Muscle of leg (tissue), 16 donors: ENCODE measurements at places on chromosomes 7 and 10. TPM values are rescaled to one million over a fixed set of nuclear protein-coding genes. Genes with fewer than 3 reads are reported as not detected.
A peak's percentile ranks its signal among the peaks of the same experiment; 100 is the strongest.

DNA sequence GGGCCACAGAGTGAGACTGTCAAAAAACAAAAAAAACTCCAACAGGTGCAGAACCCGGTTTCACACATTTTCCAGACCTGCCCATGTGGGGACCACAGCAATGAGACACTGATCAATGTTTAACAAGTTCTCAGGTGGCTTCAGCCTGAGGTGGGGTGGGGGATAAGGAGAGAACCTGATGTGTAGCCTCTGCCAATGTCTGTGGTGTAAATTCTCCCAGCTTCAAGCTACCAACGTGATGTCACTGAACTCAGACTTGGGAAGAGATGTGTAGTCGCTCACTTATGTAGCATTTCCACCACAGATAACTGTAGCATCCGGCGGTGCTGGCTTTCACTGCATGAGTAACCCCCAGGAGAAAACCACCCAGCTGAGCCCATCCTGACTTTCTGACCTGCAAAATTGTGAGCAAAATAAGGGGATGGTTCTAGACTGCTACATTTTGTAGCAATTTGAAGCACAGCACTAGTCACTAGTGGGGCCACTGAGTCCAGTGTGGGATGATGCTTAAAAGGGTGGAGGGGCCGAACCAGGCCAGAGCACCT lies 13.8 kb upstream of the TNRC18 start:
- DNase-seq: no peak

DNA sequence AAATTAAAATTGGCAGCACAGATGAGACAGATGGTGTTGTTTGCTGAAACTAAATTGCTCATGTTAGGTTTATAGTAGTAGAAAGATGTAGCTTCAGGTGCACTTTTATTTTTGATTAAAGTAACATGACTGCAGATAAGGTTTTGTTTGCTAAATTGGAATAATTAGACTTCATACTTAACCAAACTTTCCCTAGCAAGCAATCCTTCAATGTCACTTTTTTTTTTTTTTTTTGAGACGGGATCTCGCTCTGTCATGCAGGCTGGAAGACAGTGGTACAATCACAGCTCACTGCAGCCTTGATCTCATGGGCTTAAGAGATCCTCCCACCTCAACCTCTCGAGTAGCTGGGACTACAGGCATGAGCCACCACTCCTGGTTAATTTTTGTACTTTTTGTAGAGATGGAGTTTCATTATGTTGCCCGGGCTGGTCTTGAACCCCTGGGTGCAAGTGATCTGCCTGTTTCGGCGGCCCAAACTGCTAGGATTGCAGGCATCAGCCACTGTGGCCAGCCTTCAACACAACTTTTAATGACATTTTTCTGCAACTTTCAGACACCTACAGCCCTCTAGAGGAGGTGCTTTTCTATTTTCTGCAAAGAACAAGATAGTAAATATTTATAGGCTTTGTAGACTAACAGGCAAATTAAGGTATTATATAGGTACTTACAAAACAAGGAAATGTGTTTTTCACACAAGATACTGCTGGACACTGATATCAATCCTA lies 84.8 kb upstream of the CCNY start:
- DNase-seq: no peak

Gene POLR2J2
- total RNA-seq: 3.3 TPM

Gene ZNF680
- 14.1 TPM for total RNA-seq

GRCh38 chr10:623014-623413 lies 66.5 kb downstream of the DIP2C start:
- no peak for DNase-seq

DNA sequence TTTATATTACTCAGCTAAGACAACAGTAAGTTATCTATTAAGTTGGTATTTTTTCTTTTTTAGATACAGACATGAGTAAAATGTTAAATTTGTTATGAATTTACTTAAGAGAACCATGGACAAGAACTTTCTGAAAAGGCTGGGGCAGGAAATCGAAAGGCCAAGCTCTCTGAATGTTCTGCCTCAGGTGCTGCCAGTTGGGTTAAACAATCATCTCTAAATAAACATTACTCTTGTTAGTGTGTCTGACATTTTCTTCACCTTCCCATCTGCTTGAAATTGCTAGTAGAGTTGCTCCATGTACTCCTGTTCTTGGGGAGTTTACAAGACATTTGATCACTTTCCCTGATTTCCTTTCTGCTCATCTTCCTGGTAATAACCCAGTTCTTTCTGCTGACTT lies 87.5 kb downstream of the ANKRD7 start:
- no peak for DNase-seq

- DNase-seq: no peak
Measured at GRCh38 chr7:158204453-158204852, 383.2 kb downstream of the PTPRN2 start.

GRCh38 chr10:81725851-81726250 lies 149.1 kb upstream of the NRG3 start:
- DNase-seq: no peak

DNA sequence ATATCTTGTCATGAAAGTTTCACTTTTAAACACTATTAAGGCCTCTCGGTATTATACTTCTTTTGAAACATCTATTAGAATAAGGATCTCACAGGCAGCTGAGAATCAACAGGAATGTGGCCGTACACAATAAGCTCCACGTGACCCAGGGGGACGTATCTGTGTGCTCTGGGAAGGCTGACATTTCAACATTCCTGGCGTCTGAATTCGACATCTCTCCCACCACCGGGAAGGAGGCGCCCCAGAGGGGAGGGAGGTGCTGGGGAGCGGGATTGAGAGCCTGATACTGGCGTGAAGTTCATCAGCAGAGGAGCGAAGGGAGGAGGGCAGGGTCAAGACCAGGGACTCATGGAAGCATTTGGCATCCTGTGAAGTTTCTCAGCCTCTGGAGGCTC lies 401.3 kb downstream of the DNAJB6 start:
- DNase-seq: peak; percentile 47

DNA sequence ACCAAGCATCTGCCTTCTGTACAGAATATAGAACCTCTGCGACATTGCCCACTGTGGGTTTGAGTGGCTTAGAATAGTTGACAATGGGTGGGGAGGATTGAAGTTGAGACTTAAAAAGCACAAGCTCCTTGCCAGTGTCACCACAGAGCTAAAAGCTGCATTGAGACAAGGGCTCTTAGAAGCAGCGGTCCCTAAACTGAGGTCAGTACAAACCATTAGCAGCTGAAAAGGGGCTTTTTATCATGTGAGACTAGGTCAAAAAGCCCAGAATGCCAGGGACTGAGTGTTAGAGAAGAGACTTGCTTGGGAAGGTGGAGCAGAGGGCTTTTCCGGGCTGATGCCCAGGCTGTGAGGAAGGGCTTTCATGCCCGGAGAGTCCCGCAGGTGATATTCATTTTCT lies 91.3 kb downstream of the POU6F2 start:
- no peak for DNase-seq

Gene EBLN1
- 0.09 TPM for total RNA-seq

- DNase-seq: no peak
Measured at GRCh38 chr7:51633006-51633405, 316.4 kb upstream of the COBL start.

DNA sequence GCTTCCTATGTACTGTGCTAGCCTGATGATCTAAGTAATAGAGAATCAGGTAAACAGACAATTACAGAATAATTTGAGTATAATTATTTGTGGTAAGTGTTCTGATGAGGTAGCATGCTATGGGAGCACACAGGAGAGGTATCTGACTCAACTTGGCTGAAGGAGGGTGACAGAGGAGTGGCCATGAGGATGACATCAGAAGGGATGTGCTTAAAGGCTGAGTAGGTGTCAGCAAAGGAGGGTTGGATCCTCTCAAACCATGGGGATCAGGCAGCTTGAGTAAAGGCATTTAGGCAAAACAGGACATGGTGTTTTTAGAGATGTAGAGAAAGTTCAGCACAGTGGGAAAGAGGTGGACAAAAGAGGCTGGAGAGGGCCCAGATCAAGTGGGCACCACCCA lies 29.0 kb downstream of the KLHDC10 start:
- DNase-seq: no peak

Gene PAPOLB
- total RNA-seq: 0.22 TPM

DNA sequence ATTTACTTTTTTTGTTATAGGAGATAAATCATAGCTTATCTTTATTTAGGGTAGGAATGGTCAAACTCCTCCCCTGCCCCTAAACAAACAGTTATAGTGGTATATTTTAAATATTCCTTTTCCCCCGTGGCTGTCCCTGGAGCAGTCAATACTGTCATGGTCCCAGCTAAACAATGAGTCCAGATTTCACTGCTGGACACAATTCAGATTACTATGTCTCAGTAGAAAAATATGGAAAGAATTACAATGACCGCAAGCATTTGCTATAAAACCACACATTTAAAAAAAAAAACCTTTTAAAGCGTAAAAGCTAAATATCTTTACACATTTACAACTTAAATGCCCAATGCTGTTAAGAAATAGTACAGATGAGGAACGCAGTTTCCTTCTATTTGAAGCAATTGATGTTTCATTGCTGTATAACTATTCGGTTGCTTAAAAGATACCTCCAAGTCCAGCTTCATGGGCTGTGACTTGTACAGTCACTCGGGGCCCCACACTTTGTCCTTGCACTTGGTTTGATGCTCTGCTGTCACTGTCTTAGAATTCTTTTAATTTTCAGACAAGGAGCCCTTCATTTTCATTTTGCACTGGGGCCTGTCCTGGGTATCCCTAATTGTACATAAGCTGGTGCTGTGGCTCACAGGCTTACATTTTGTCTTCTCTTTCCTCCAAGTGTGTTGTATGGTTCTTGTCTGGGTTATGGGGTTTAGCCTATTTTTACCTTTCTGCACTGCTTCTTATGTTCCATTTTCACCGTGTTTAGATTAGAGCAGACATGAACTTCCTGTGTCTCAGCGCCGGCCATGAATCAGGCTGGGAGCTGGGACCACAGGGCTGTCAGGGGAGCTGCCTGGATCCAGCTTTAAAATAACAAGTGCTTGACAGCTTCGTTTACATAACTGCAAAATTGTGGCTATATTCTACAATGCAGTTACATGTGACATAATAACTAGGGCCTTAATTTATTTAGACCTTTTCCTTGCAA lies 530.2 kb upstream of the FZD8 start:
- peak; percentile 87 for DNase-seq

DNA sequence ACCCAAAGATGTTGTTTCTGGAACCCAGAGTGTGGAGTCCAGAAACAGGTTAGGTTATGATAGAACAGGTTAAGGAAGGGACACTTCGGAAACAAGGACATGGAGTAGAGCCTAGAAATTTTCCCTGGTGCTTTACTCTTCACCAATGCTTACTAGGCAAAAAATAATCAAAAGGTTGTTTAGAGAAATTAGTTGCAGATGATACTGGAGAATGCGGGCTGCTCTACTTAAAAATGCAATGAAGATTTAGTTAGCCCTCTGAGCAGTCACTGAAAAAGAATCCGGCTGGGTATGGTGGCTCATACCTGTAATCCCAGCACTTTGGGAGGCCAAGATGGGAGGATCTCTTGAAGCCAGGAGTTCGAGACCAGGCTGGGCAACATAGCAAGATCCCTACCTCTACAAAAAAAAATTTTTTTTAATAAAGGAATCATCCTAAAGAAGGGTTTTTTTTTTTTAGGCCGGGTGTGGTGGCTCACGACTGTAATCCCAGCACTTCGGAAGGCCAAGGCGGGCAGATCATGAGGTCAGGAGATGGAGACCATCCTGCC lies 3.3 kb upstream of the UBE2H start:
- DNase-seq: no peak

- DNase-seq: no peak
Measured at GRCh38 chr7:120966961-120967360, 16.4 kb downstream of the ING3 start.

- DNase-seq: no peak
Measured at GRCh38 chr10:69826789-69827554, 25.3 kb downstream of the COL13A1 start.

Gene UNC5B
- 6.4 TPM for total RNA-seq

Gene NRAP
- 14.6 TPM for total RNA-seq

Gene PLXNA4
- total RNA-seq: 1.9 TPM

Gene ITIH5
- total RNA-seq: 34.2 TPM

- peak; percentile 59 for DNase-seq
Measured at GRCh38 chr7:127884066-127884559, 147.1 kb downstream of the LRRC4 start.

GRCh38 chr7:125568799-125569198 lies 639.2 kb upstream of the POT1 start:
- DNase-seq: peak; percentile 1

DNA sequence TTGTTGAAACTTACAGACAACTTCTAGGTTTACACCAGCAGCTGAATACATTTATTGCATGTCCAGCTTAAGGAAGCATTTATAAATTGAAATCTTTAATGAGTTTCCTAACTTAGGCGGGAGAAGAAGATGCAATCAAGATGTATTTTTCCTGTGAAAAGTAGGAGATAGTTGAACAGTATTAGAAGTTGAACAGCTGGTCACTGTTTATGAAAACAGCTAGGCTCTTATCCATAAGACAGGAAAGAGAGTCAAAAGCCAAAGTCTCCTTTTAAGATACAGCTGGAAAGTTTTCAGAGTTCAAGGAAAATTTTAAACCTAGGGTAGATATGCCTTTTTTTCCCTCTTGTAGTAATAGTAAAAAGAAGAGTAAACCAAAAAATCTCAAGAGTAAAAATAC lies 236.1 kb upstream of the FERD3L start:
- peak; percentile 18 for DNase-seq

DNA sequence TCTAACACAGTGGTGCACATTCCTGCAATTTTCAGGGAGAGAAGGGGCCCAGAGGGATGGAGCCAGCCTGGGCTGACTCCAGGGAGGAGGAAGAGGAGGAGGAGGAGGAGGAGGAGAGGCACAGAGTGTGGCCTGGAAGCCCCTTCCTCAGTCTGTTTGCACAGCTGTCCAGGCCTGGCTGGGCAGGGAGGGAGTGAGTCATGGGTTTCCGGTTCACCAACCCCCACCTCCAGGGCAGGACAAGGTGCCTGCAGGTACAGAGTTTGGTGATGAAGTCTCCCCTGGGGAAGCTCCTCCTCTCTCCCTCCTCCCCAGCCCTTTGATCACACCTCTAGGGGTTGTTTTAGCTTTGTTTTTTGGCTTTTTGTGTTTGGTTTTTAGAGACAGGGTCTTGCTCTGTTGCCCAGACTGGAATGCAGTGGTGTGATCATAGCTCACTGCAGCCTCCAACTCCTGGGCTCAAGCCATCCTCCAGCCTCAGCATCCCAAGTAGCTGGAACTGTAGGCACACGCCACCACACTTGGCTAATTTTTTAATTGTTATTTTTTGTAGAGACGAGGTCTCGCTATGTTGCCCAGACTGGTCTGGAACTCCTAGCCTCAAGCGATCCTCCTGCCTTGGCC lies 77.5 kb upstream of the CUX1 start:
- no peak for DNase-seq

- DNase-seq: no peak
Measured at GRCh38 chr10:27542812-27543211, 38.7 kb downstream of the RAB18 start.

DNA sequence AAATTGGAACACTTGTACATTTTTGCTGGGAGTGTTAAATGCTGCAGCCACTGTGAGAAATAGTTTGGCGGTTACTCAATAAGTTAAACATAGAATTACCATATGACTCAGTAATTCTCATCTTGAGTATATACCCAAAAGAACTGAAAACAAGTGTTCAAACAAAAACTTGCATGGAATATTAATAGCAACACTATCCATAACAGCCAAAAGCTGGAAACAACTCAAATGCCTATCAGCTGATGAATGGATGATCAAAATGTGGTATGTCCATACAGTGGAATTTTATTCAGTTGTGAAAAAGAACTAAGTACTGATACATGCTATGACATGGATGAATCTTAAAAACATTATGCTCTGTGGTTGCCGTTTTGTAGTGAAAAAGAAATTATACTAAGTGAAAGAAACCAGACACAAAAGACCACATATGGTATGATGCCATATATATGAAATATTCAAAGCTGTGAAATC lies 63.0 kb upstream of the SP4 start:
- DNase-seq: no peak
